ENCODE measurements at places on chromosomes 3 and 15. TPM values are rescaled to one million over a fixed set of nuclear protein-coding genes. Genes with fewer than 3 reads are reported as not detected.

DNA sequence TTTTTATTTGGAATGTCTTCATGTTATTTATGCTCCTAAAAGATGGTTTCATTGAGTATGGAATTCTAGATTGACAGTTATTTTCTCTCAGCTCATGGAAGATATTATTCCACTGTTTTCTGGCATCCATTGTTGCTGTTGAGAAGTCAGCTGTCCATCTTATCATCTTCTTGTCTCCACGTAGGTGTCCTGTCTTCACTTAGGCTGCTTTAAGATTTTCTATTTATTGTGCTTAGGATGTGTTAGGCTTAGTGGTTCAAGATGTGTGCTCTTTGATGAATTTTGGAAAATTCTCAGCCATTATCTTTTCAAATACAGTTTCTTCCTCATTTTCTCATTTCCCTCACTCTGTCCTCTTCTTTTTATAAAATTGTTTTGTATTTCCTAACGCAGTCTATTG, 52.0 kb downstream of the SNRK start:
- H3K4me1 ChIP-seq, result no peaks in the 10 kb centered on the region
- peak; percentile 16 for DNase-seq
- no peak overlapping the region for H3K4me3 ChIP-seq
- no peaks in the 10 kb centered on the region for H3K27me3 ChIP-seq
- H3K36me3 ChIP-seq, result peaks cover 28% of the 10 kb centered on the region

DNA sequence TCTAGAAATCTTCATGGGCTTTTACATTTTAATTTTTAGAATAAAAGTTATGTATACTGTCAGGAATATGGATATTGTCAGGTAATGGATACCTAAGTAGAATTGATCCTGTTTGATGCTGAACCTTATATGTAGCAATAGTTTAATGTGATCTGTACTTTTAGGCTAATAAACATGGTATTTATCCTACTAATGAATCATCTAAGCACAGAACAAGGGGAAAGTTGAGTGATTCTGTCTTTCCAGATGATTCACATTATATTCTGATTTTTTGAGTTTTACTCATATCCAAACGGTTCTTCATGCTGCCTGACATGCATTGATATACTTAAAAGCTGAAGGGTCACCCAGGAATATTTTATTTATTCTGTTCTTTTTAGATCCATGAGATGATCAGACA, 34.5 kb downstream of the FANCI start:
- DNase-seq, result no peak
- H3K4me3 ChIP-seq, result no peak overlapping the region
- no peak overlapping the region for H3K27ac ChIP-seq

DNA sequence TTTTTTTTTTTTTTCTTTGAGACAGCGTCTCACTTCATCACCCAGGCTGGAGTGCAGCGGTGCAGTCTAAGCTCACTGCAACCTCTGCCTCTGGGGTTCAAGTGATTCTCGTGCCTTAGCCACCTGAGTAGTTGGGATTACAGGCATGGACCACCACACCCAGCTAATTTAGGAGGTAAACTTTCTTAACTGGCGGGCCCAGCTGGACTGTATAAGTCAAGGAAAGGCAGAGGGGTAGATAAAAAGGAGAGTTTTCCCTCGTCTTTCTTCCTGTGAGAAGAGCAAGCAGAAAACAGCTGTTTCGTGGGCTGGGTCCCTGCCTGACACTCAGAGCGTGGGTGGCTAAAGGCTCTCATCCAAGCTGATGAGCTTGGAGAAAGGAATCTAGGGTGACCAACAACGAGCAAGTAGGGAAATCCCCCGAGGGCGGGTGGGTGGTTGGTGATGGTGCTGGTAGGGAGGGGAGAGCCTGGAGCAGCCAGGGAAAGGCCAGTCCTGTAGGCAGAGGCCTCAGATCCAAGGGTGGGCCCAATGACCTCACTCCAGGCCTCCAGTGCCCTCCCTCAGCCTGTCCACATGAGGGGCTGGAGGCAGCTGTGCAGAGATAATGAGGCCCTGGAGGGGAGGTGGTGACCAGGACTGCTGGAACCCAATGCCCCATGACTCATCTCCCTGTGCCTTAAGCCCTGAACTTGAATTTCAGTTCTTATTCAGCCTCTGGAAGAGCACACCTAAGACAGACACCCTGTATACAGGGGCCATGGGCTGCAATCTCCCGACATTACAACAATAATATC, 43.1 kb upstream of the LIMD1 start:
- no peak overlapping the region for H3K4me3 ChIP-seq
- H3K36me3 ChIP-seq, result 0 out of 2 replicates have a peak, but pooled peaks cover 6% of the 10 kb centered on the region

GRCh38 chr3:10619989-10620832, 114.8 kb upstream of the ATP2B2 start:
- DNase-seq, result no peak
- H3K27me3 ChIP-seq, result peaks cover 53% of the 10 kb centered on the region
- H3K4me1 ChIP-seq, result no peaks in the 10 kb centered on the region
- no peak overlapping the region for H3K27ac ChIP-seq

GRCh38 chr3:33441225-33441976, 1.2 kb upstream of the UBP1 start:
- no peaks in the 10 kb centered on the region for H3K36me3 ChIP-seq
- H3K4me3 ChIP-seq, result peak overlapping the region; percentile 78
- H3K27ac ChIP-seq, result peak overlapping the region; percentile 91
- H3K27me3 ChIP-seq, result no peaks in the 10 kb centered on the region
- H3K4me1 ChIP-seq, result peaks cover 21% of the 10 kb centered on the region
- no peak for DNase-seq

GRCh38 chr3:50428007-50428633, 68.8 kb upstream of the TMEM115 start:
- no peak overlapping the region for H3K4me3 ChIP-seq
- no peaks in the 10 kb centered on the region for H3K4me1 ChIP-seq
- H3K27ac ChIP-seq, result no peak overlapping the region
- no peaks in the 10 kb centered on the region for H3K27me3 ChIP-seq

- no peaks in the 10 kb centered on the region for H3K27me3 ChIP-seq
- no peaks in the 10 kb centered on the region for H3K4me1 ChIP-seq
- H3K36me3 ChIP-seq, result no peaks in the 10 kb centered on the region
- no peak for DNase-seq
- no peak overlapping the region for H3K27ac ChIP-seq
- no peak overlapping the region for H3K4me3 ChIP-seq
Observed at GRCh38 chr15:58842713-58843396, 71.8 kb downstream of the MINDY2 start.

GRCh38 chr3:150237490-150237889, 170.6 kb upstream of the TSC22D2 start:
- no peak overlapping the region for H3K4me3 ChIP-seq
- no peaks in the 10 kb centered on the region for H3K27me3 ChIP-seq
- no peaks in the 10 kb centered on the region for H3K36me3 ChIP-seq

- no peak for DNase-seq
- H3K36me3 ChIP-seq, result no peaks in the 10 kb centered on the region
- no peak overlapping the region for H3K4me3 ChIP-seq
- H3K4me1 ChIP-seq, result peaks cover 8% of the 10 kb centered on the region
- no peak overlapping the region for H3K27ac ChIP-seq
Observed at GRCh38 chr3:45686850-45687249, 2.3 kb upstream of the SACM1L start.

GRCh38 chr3:99418709-99419108, 219.7 kb upstream of the COL8A1 start:
- peaks cover 34% of the 10 kb centered on the region for H3K27me3 ChIP-seq
- no peaks in the 10 kb centered on the region for H3K36me3 ChIP-seq
- DNase-seq, result no peak
- no peaks in the 10 kb centered on the region for H3K4me1 ChIP-seq
- H3K4me3 ChIP-seq, result no peak overlapping the region

DNA sequence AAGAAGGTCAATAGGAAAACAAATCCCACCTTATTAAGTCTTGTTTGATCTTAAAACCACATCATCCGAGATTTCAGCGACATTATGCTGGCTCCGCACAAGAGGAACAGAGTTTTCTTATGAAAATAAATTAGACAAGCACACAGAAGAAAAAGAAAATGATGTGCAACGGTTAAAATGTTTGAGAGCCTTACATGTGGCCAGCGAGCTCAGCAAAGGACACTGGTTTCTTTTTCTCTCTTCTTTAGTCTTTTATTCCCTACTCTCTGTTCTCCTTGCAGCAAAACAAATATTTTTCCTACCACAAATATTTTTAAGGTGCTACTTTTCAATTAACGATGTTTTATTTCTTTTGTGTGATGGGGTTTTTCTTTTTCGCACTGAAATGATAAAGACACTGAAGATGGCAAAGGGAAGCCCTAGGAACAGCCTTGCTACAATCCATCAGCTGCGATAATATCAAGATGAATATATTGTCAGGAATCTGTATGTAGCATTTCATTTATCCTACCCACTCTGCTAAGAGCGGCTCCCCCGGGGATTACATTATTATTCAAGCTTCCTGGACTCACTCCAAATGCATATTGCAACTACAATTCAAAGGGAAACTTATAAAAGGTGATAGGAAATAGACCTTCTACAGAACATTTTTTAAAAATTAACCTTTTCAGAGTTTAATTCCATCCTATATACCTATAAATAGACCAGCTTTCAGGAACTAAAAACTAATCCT, 72.9 kb downstream of the ANXA2 start:
- no peak overlapping the region for H3K27ac ChIP-seq
- no peak for DNase-seq
- no peaks in the 10 kb centered on the region for H3K4me1 ChIP-seq
- H3K4me3 ChIP-seq, result no peak overlapping the region

Gene MEGF11
- 2.3 TPM for total RNA-seq

Gene FGF7
- 0.49 TPM for total RNA-seq

Gene SKOR1
- total RNA-seq, result 0.81 TPM

Gene GUCA1C
- not detected for total RNA-seq

Gene SERINC4
- total RNA-seq, result 0.12 TPM

Gene ZNF80
- 0.12 TPM for total RNA-seq

Gene ACVR2B
- 18.3 TPM for total RNA-seq
